MM.1S (cell line): ENCODE measurements at places on chromosomes 5 and 9.

DNA sequence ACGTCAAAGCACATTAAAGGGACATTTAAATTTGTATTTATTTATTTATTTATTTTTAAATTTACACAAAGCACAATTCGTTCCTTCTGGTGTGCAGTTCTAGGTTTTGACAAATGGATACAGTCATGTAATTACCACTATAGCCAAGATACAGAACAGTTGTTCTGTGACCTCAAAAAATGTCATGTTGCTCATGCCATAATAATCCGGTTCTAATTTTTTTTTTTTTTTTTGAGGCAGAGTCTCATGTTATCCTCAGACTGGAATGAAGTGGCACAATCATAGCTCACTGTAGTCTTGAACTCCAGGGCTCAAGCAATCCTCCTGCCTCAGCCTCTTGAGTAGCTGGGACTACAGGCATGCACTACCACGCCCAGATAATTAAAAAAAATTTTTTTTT lies 7.8 kb downstream of the IGFBPL1 start:
- no peak for DNase-seq

- DNase-seq, result no peak
These were observed 23.4 kb upstream of the ZNF474 start for GRCh38 chr5:122105909-122106308.

- no peak for DNase-seq
These were observed 123.2 kb downstream of the SNCAIP start for GRCh38 chr5:122435234-122435633.

- no peak for DNase-seq
These were observed 490.3 kb downstream of the ARHGEF28 start for GRCh38 chr5:74116266-74116665.

- peak; percentile 36 for DNase-seq
These were observed 35.6 kb upstream of the HAND1 start for GRCh38 chr5:154513669-154514084.

GRCh38 chr5:17081142-17081541 lies 136.3 kb upstream of the BASP1 start:
- DNase-seq, result no peak

DNA sequence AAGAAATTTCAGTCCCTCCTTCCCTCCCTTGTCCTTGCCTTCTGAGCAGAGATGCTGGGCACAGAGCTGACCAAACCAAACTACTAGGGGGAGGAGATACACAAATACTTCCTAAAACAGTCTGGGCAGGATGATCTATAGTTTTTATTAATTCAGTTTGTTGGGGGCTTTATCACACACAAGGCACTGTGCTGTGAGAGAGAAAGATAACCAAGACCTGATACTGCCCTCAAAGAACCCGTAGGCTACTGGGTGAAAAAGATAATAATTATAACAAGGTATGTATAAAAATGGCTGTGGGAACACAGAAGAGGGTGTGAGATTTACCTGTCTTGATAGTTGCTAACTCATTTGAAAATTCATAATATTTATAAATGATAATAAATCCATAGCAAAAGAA lies 354.7 kb downstream of the NDUFS4 start:
- no peak for DNase-seq

GRCh38 chr9:11577522-11577921 lies 964.7 kb upstream of the PTPRD start:
- DNase-seq, result no peak

- no peak for DNase-seq
These were observed 32.7 kb upstream of the ENHO start for GRCh38 chr9:34555500-34555899.

DNA sequence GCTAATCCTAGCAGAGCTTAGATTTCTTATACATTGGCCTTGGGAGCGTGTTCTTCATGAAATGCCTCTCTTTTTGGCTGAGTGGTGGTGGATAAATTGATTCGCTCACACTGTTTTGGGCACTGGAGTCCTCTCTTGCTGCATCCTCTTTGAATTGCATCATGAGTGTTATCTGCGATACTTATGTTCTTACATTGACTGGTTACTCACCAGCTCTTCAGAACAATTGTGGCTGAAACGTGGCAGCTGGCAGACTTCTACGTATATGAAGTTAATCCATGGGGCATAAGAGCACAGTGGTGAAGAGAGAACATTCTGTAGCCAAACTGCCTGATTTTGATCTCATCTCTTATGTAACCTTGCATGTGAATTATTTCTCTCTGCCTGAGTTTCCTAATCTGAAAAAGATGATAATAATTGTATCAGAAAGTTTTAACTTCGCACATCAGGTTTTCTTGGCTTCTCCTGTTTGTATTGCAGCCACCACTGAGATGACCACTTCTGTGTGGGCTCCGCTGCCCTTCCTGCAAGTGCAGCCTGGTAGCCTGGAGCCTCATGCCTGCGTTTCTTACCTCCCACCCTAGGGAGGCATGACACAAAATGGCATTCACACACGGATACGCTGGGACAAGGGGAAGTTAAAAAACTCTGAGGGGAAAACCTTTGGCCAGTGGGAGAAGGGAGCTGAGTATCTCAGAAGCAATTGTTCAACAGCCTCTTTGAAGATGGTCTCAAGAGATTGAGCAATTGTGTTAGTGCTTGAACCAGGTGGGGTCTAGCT lies 295.2 kb downstream of the ARHGAP26 start:
- no peak for DNase-seq

GRCh38 chr5:121851643-121852574 lies at the start of gene FTMT:
TSS of gene FTMT (plus strand) at chr5:121851882. CDS start at chr5:121851964, 82 bp downstream.
- DNase-seq, result no peak

GRCh38 chr5:54656261-54656728 lies 138.7 kb downstream of the SNX18 start:
- no peak for DNase-seq

GRCh38 chr9:127012250-127012649 lies 97.7 kb downstream of the RALGPS1 start:
- DNase-seq, result no peak

DNA sequence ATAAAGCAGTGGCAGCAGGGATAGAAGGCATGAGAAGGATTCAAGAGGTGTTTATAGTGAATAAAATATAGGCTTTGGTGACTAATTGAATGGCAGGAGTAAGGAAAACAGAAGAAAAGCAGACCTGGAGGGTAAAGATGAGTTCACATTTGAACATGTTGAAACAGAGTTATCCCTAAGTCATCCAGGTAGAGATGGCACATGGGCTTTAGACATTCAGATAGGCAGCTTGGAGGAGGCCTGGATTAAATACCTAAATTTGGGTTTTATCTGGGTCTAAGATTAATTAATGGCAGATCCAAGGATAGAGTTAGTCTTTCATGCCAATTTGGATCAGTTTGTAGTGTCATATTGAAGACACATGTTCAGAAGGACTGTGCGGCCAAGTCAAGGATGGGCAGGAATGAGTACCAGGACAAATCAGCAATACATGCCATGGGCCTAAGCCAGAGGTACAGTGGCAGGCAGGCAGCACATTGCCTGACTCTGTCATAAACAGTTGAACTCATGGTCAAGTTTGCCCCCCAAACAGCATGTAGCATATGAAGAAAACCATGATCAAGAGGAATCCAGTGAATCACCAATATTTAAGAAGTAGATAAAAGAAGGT lies 115.5 kb upstream of the SLC12A2 start:
- DNase-seq, result no peak

GRCh38 chr5:124519396-124519795 lies 227.0 kb downstream of the ZNF608 start:
- peak; percentile 45 for DNase-seq
